Coronary artery (tissue), 2 donors: ENCODE measurements at places on chromosomes 16 and 17.

GRCh38 chr17:70539132-70539924, 370.0 kb downstream of the KCNJ2 start:
- no peak for DNase-seq

DNA sequence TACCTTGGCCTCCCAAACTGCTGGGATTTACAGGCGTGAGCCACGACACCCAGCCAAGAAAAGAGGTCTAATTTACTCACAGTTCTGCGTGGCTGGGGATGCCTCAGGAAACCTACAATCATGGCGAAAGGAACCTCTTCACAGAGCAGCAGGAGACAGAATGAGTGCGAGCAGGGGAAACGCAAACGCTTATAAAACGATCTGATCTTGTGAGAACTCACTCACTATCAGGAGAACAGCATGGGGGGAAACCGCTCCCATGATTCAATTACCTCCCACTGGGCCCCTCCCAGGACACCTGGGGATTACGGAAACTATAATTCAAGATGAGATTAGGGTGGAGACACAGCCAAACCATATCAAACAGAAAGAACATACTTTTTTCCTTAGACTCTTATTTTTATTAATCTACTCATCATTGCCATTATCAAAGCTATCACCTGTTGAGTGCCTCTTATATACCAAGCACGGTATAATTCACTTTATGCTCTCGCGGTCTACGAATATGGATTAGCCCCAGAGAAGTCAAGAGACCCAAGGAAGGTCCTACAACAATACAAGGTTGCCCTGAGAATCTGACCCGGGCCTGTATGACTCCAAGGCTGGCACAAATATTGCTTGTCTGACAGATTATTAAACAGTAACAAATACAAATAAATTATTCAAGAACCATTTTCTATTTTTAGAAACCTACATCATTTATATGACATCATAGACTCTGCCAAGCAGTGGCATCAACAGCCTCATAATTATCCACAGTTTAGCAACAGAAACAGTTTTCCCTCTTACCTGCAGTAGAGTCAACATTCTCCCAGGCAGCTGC, 2.4 kb downstream of the POLR3K start:
- no peak for DNase-seq

- DNase-seq, result no peak
Measured at GRCh38 chr17:40472733-40473452, 28.5 kb downstream of the TNS4 start.

- DNase-seq, result no peak
Measured at GRCh38 chr17:67881083-67881482, 55.8 kb downstream of the BPTF start.

DNA sequence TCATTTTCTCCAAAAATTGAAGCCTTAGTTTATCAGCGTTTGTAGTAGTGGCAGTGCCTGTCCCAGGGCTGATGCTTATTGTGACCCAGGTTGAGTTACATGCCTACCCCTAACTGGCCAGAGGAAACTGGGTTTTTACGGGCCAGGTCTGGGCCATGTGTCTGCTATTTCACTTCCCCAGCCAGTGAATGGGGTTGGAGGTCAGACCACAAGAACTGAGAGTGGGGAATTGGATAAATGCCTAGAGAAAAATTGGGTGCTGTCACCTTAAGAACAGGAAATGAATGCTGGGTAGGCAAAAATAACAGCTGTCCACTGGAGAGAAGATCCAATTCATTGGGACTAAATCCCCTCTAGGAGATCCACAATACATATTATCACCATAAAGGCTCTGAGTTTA, 5.2 kb downstream of the ADPRM start:
- DNase-seq, result no peak

GRCh38 chr16:79409978-79410377, 190.6 kb downstream of the MAF start:
- no peak for DNase-seq

- DNase-seq, result no peak
Measured at GRCh38 chr17:27539794-27540317, 83.6 kb downstream of the KSR1 start.

DNA sequence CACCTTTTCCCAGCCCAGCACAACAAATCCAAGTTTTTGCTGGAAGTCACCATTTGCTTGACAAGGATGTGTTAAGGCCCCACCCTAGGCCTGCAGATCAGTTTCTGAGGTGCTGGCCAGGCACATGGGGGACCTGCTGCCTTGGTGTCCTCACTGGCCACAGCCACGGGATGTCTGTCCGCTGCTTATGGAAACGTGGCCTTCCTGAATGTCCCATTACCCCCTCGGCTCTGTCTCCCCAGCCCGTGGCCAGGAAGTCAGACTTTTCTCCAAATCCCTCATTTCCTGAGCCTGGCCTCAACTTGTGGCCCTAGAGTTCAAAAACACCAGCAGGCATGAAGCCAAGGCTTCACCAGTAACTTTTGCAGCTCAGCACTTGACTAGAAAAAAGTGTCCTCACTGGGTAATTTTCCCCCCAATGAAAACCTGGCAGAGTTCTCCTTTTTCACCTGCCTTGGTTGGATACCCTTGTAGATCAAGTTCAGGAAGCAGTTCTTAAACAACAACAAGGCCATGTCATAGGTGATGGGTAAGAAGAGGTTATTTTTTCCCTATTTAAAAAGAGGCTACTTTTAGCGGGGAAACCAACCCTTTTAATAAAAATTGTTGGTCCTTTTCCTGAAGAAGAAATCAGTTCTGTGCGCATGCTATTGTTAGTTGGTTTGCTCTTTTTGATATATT, 80.8 kb downstream of the SOCS1 start:
- no peak for DNase-seq

- no peak for DNase-seq
Measured at GRCh38 chr17:11871773-11872172, 125.5 kb downstream of the ZNF18 start.

DNA sequence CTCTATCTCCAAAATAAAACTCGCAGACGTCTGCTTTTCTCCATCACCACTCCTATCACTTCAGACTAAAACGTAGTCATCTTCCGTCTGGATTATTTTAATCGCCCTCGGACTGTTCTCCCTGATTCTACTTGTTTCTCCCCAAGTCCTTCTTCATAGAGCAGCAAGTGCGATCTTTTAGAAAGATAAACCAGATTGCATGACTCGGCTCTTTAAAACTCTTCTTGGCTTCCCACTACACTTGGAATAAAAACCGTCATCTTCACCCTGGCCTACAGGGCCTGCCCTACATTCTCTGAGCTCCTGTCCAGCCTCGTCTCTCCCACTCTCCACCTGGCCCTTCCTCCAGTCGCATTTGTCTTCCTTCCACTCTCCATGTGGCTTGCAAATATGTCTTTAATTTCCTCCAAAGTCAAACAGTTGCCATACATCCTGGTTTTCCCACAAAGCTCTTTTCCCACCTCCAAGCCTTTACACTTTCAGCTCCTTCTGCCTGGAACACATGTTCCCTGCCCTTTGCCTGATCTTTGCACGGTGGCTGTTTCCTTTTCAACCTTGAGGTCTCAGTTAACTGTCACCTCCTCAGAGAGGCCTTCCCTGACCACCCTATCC, 70.5 kb upstream of the DHX40 start:
- DNase-seq, result no peak

- DNase-seq, result no peak
Measured at GRCh38 chr16:31451201-31451600, 8.1 kb upstream of the ARMC5 start.

- no peak for DNase-seq
Measured at GRCh38 chr16:2952679-2953078, 11.4 kb upstream of the KREMEN2 start.

DNA sequence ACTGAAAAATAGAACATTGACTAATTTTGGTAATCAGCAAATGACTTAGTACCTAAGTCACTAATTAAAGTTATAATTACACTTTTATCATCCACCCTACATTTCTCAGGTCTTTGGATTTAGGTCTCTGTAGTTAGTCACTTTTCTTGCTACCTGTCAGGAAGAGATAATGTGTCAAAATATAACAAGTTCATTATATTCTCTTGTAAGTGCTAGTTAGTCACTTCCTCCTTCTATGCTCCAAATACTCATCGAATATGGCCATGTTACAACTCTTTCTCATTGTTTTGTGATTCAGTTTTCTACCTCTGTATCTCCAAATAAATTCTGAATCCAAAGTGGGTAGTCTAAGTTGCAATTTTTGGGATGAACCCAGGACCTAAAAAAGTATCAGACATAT, 163.5 kb upstream of the KIF2B start:
- no peak for DNase-seq

GRCh38 chr17:31130286-31131224, 35.8 kb downstream of the NF1 start:
- DNase-seq, result no peak

GRCh38 chr17:9854255-9854654, 28.5 kb downstream of the GLP2R start:
- no peak for DNase-seq

- no peak for DNase-seq
Measured at GRCh38 chr17:40850293-40850972, 16.6 kb downstream of the KRT12 start.

DNA sequence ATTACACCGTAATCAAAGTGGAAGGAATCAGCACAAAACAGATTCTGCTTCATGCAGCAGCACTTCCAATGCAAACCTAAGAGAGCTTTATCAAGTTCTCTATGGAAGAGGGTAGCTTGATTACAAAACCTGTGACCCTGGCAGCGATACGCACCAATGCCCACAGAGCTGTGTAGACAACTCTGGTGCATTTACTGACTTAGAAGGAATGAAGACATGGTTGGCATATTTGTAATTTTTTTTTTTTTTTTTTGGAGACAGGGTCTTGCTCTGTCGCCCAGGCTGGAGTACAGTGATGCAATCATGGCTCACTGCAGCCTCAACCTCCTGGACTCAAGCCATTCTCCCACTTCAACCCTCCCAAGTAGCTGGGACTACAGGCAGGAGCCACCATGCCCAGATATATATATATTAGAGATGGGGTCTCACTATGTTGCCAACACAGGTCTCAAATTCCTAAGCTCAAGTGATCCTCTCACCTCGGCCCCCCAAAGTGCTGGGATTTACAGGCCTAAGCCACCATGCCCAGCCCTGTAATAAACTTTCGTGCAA, 49.4 kb downstream of the XPO6 start:
- DNase-seq, result no peak

GRCh38 chr17:82849076-82849945, 9.5 kb upstream of the ZNF750 start:
- no peak for DNase-seq

- DNase-seq, result no peak
Measured at GRCh38 chr17:60602385-60602742, 2.4 kb downstream of the PPM1D start.
